SK-N-SH (cell line): ENCODE measurements at places on chromosomes 2 and 18.
A peak's percentile ranks its signal among the peaks of the same experiment; 100 is the strongest.

DNA sequence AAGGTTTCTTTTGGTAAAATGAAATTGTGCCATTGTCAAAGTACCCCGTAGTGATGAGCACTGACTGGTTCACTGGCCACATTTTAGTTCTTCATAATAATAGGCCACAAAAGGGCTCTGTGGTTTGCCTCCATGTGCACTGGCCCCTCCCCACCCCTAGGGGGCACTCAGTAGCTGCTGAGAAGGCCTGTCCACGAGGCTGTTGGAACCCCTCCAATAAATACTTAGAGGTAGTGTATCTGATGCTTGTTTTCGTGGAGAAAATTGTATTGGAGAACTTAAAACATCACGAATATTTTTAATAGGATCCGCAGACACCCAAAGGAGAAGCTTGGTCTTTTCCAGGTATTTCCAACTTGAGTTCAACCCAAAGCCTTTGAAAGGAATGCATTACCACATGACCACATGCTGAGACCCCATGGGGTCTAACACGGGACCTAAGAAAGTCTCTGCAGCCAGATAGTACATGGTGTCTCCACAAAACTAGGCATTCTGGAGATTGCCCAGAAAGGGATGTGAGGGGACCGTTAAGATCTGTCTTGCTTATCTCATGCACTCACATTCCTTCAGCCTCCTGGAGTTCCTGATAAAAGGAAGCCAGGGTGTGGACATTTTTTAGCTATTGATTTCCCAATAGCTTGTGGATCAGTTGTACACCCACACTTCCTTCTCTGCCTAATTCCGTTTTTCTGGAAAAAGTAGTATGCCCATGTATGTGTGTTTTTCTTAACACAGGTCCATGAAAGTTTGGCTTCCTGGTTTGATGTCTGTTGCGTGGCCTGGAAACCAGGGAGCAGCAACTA is 28.5 kb upstream of the NOSTRIN start:
- DNase-seq: peak; percentile 39

DNA sequence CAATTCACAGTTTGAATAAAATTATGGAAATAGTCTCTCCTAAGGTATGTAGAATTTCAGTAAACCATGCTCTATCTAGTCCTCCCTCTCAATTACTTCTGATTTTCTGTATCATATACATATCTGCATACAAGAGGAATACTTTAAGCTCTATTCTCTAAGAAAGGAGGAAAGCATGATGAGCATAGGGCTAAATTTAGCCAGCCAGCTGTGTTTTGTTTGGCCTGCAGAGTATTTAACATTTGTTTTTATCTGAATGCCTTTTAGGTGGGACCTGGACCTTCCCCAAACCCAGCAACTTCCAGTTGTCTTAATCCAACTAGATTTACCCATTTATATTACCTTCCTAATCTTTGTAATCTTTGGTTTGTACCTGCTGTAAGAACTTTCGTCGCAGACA is 42.2 kb upstream of the FAM117B start:
- no peak for DNase-seq

GRCh38 chr2:62920070-62920469 is 130.6 kb upstream of the OTX1 start:
- no peak for DNase-seq

GRCh38 chr18:362311-363290 is 94.8 kb upstream of the THOC1 start:
- no peak for DNase-seq

- DNase-seq: no peak
Measured at GRCh38 chr2:203797276-203797675, 70.3 kb upstream of the CTLA4 start.
